ENCODE measurements at places on chromosomes 7 and 10.

DNA sequence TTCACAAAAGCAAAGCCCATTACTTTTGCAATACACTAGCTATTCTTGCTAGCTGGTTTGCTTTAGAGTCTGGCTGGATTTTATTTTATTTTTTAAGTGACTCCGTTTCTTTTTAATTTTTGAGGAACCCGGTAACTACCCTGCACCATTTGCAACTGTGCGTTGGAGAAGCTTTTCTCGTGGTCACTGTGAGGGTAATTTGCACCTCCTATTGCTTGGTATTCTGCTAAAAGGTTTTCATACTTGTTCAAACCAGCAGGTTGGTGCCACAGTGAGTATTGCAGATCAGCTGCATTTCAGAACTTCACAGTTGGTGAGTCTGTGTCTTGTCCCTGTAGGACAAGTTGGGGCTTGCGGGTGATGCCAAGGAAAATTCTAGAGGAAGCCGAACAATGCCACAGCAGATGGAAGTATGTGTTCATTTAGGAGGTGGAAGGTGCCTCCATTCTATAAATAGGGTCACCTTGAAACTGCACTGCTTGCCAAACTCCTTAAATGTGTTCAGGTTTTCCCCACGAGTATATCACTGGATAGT, 3.9 kb upstream of the NMT2 start:
- DNase-seq: no peak

DNA sequence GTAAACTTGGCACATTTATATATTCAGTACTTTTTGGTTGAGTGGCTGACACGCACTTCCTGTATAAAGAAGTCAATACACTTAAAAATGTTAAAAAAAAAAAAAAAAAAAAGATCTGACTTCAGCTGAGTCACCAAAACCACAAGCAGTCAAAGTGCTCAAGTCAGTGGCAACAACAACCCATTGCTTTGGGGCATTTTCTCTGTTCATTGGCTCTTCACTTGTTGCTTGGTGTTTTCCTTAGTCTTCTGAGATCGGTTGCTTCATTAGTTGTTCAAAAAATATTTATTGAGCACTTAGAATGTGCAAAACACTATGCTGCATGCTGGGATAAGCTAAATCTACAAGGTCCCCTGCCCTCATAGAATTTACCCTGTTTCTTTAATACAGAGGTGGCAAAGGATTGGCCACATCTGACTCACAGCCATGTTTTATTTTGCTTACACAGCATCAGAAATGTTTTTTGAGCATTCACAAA, 63.7 kb downstream of the ZNRF2 start:
- DNase-seq: peak; percentile 96

GRCh38 chr7:28815928-28816373, 142.2 kb downstream of the TRIL start:
- no peak for DNase-seq

- DNase-seq: no peak
Observed at GRCh38 chr7:70944516-70944915, 187.4 kb upstream of the GALNT17 start.

- DNase-seq: no peak
Observed at GRCh38 chr7:8382004-8382730, 51.2 kb upstream of the NXPH1 start.

DNA sequence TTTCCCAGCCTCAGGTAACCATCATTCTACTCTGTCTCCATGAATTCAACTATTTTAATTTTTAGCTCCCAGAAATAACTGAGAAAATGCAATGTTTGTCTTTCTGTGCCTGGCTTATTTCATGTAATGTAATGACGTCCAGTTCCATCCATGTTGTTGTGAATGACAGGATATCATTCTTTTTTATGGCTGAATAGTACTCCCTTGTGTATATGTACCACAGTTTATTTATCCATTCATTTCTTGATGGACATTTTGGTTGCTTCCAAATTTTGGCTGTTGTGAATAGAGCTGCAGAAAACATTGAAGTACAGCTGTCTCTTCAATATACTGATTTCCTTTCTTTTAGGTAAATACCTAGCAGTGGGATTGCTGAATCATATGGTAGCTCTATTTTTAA, 10.5 kb downstream of the ATRNL1 start:
- DNase-seq: no peak

- peak; percentile 76 for DNase-seq
Observed at GRCh38 chr7:108226816-108227299, 96.7 kb upstream of the LAMB4 start.

DNA sequence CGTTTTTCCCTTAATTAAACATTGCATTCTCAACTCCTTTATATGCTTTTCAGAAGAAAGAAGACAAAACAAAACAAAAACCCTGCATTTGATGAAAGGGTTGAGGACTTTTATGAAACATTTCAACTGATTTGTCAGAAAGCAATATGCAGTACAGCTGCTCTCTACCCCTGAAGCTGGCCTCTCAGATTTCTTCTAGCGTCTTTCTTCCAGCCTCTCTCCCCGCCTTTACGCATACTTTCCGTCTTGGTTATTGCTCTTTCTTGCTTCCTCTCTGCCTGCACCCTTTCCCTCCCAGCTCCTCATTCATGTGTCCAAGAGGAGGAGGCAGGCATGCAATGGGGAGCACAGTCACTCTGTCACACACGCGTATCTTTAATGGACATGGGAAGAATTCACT, 91.0 kb upstream of the COL1A2 start:
- no peak for DNase-seq

- no peak for DNase-seq
Observed at GRCh38 chr7:51310131-51310583, 6.5 kb downstream of the COBL start.

DNA sequence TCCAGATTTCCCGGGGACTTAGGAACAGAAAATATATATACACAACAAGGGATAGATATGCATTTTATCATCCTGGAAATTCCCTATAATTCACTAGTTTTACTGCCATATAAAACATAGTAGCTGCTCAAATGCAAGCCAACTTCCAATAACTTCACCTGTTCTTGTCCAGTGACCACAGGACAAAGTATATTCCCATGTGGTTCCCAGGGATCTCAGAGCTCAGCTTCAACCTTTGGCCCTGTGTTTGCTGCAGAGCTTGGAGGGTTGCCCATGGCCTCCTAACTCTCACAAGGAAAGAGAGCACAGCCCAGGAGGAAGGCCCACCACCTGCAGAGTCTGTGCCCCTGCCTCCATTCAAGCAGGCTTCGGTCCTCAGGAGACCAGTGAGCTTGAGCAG, 4.5 kb upstream of the DRGX start:
- no peak for DNase-seq

DNA sequence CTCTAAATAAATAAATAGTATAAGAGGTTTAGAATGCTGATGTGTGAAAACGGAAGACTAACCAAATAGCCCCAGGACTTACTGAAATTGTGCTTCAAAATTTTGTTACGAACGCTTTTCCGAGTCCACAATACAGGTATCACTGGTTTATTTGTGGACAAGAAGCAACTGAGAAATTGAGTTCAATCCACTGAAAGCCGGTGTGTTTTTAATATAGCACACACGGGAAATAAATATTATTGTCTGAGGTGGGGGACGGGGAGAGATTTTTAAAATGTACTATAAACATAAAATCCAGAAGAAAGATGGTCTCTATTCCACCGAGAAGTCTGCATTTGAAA, 598 bp downstream of the SLC16A12 start:
- DNase-seq: no peak

- no peak for DNase-seq
Observed at GRCh38 chr10:58266003-58266825, 1.5 kb downstream of the IPMK start.

DNA sequence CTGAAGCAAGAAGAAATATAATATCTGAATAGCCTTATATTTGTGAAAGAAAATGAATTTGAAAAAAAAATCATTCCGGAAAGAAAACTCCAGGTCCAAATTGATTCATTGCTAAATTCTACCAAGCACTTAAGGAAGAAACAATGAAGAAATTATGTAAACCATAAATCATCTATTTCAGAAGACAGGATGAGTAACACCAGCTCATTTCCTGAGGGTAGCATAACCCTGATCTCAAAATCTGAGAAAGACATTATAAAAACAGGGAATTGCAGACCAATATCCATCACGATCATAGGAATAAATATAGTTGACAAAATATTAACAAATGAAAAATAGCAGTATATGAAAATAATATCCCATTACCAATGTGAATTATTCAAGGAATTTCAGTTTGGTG, 70.1 kb upstream of the RAB18 start:
- no peak for DNase-seq

DNA sequence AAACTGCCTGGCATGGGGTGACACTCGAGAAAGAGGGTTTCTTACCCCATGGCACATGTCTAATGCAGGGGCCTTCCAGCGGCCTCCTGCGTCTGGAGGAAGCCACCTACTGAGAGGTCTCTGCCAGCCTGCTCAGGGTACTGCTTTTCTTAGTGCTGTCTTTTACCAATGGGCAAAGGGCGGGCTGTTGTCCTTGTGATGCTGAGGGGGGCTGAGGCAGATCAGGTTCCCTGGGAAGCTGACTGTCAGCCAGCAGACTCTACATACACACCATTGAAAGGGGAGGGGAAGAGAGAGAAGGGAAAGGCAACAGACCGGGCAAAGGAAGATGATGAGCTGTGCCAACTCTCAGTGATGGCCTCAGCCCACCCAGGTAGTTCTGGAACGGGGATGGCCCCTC, 48.7 kb downstream of the COL13A1 start:
- DNase-seq: no peak

- no peak for DNase-seq
Observed at GRCh38 chr7:134632937-134633540, 13.6 kb upstream of the BPGM start.

- no peak for DNase-seq
Observed at GRCh38 chr10:126468876-126469643, 80.8 kb upstream of the ADAM12 start.
